Activated naive CD4-positive, alpha-beta T cell (primary cell): ENCODE measurements at places on chromosomes 12 and 14.

DNA sequence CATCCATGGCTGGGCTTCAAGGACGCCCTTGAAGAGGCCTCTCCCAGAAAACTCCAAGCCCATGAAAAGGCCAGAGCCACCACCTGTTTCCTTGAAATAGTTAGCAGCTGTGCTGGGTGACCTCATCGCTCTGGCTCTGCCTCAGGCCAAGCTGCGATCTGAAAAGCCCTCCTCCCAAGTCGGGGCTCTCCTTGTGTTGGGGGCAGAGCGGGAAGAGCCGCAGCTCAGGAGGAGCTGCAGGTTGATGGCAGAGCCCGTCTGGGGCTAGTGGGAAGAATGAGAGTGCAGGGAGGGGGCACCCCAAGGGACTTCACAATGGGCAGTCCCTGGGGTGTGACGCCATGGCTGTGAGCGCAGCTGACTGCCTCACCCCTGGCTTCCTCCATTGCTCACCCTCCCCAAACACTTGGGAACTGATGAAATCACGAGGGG lies 50.0 kb upstream of the STON2 start:
- no peak for DNase-seq

GRCh38 chr12:49232940-49233841 lies 31.7 kb upstream of the TUBA1C start:
- DNase-seq = no peak

- no peak for DNase-seq
Observed at GRCh38 chr14:82441270-82441669, 907.6 kb upstream of the SEL1L start.

- DNase-seq = no peak
Observed at GRCh38 chr12:18580291-18580690, 157.5 kb downstream of the PLCZ1 start.
